ENCODE measurements at places on chromosomes 4 and X.

GRCh38 chrX:131217989-131218388 lies 71.1 kb downstream of the IGSF1 start:
- no peak for DNase-seq

- DNase-seq = no peak
These were observed 601.3 kb downstream of the SPRY1 start for GRCh38 chr4:123997776-123998449.

DNA sequence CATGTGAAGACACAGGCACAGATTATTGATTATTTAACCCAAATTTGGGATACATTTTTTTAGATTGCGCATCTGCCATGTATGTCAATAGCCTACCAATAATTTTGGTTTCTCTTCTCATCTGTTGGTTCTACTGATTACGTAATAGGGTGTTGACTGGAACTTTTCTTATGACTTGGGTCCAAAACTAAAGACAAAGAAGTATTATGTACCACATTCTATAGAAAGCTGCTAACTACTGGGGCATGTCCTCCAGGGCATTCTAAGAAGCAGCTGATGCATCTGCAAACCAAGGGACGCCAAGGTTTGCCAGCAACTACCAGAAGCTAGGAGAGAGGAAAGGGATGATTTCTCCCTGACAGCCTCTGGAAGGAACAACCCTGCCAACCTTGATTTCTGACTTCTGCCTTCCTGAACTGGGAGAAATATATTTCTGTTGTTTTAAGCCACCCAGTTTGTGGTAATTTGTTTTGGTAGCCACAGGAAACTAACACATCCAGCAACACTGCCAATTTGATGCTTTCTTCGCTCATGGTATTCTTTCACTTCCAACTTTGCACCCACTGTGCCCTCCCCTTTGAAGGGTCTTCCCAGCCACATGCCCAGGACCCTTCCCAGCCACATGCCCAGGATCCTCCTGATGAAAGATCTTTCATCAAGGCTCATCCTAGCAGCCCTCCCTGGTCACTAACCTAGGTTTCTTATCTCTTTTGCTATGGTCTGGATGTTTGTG lies 15.9 kb upstream of the TLR1 start:
- DNase-seq = no peak

- no peak for DNase-seq
These were observed 1.4 kb downstream of the PAQR3 start for GRCh38 chr4:78937837-78938236.

DNA sequence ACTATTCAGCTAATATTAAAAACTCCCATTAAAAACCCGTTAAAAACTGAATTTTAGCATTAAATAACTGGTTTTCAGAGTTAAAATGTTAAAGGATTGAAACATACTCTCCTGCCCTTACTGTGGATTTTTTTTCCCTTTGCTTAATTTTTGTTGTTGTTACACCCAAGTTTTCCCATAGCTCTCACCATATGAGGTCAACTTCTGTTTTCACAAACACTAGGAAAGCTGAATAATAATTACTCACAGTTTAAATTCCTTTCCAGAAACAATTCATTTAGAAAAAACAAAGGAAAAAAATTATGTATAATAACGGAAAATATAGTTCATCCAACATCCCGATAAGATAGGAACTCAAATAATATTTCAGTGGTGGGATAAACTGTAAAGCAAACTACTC lies 129.0 kb downstream of the PPP3CA start:
- DNase-seq = no peak

GRCh38 chr4:33262824-33263223 lies 2542.7 kb downstream of the PCDH7 start:
- DNase-seq = no peak

DNA sequence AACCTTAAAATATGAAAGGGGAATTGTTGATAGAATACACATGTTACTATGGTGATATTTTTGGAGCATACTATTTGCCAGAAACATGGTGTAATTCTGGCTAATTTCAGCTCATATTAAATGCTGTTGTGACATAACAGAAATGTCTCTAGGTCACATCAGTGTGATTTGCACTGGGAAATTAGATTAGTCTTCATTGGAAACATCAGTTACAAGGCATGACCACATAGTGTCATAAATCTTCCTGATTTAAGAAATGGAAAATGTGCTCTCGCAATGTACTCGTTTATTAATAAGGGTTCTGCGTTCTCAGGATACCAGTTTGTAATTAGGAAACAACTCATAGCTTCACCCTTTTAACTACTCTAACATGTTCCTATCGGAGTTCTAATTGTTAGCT lies 72.9 kb upstream of the GYPA start:
- DNase-seq = no peak

- DNase-seq = no peak
These were observed 22.8 kb upstream of the AP1S2 start for GRCh38 chrX:15877380-15877779.

DNA sequence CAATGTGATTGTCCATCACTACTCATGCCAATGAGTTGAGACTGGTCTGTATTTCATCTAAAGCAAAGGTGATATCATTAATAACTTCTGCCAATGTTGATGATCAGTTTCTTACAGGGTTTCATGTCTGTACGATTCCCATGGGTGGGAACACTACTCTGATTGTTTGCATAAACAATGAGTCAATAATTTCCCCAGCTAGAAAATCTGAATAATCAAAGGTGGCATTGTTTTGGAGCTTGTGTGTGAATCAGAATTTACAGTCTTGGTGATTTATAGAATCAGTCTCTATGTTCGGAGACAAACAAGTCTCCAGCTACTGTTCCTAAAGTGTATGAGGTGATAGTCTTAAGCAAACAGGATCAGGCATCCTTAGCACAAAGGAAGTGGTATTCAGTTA lies 35.5 kb upstream of the PARM1 start:
- DNase-seq = no peak

GRCh38 chr4:101649790-101650515 lies 140.6 kb upstream of the BANK1 start:
- DNase-seq = no peak

DNA sequence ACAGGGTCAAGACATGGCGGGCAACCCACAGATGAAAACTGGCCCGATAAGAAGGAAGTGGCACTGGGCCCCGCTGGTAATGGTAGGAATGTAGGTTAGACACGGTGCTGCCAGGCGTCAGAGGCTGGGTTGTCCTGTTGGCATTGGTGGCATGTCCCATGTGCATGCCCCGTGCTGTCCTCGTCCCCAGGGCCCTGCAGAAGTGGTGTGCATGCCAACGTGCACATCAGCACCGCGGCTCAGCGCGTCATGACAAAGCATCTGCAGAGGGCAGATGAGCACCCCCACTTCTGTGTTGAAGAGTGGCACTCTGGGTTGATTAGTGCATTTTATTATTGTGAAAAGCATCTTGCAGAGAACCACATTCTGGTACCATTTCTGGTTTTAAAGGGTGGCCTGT lies 35.6 kb downstream of the NELFA start:
- no peak for DNase-seq

DNA sequence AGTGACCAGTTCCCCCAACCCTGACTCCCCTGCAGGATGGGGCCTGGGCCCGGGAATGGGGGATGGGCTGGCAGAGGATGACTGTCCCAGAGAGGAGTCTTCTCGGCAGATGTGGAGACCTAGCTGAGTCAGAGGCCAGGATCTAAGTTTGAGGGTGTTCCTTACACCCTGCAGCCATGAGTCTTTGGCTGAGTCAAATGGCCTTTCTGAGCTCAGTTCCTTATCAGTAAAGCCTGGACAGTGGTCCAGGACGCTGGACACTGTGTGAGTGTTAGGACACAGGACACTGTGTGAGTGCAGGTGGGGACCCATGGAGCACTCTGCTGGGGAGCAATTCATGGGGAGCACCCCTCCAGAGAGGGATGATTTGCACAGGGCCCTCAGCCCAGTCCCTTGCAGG lies 5.0 kb downstream of the IL9R start:
- no peak for DNase-seq

DNA sequence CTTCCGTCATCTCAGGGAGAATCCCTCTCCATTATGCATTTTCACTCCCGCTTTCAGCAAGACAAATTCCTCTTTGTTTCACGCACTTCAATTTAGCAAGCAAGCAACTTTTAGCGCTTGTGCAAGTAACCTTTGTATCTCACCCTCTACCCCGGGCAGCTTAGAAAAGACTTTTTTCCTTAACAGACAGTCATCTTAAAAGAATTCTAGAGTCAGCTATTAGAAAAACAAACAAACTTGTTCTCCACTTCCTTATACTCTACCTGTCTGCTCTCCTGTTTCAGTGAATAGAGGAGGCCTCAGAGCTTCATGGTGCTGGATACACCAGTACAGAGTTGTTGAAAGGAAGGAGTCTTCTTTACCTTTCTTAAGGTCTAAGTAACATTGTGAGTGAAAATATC lies 12.1 kb downstream of the TIGD2 start:
- DNase-seq = no peak

Data from stimulated activated CD4-positive, alpha-beta T cell treated with anti-CD3 and anti-CD28 coated beads, TNF-alpha, amount 100 ng/mL, for 24 hours (primary cell).